Hepatocyte (in vitro differentiated cells): ENCODE measurements at places on chromosomes 1 and 21. TPM values are rescaled to one million over a fixed set of nuclear protein-coding genes. Genes with fewer than 3 reads are reported as not detected.
A peak's percentile ranks its signal among the peaks of the same experiment; 100 is the strongest.

- no peak overlapping the region for H3K4me3 ChIP-seq
- no peak overlapping the region for H3K27ac ChIP-seq
- DNase-seq, result no peak
- H3K36me3 ChIP-seq, result no peaks in the 10 kb centered on the region
- no peaks in the 10 kb centered on the region for H3K27me3 ChIP-seq
Observed at GRCh38 chr1:220076861-220077762, 12.5 kb downstream of the BPNT1 start.

DNA sequence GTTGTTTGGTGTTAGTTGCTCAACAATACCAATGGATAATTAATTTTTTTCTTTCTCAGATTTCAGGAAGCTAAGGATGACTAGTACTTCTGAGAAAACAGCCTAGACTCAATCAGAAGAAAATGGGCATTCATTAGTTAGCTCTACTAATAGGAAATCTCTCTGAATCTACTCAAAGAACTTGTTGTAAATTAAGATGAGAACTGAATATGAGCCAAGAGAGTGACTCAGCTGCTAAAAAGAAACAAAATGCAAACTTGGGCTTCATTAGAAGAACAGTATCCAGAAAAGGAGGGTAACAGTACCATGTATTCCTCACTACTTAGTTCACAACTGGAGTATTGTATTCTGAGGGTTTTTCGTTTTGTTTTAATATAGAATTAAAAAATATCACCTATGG is 12.5 kb downstream of the FOXJ3 start:
- no peak for DNase-seq
- no peaks in the 10 kb centered on the region for H3K36me3 ChIP-seq
- H3K4me1 ChIP-seq, result peaks cover 20% of the 10 kb centered on the region
- no peak overlapping the region for H3K4me3 ChIP-seq
- H3K27ac ChIP-seq, result no peak overlapping the region

GRCh38 chr1:112021263-112021662 is 31.8 kb upstream of the KCND3 start:
- no peaks in the 10 kb centered on the region for H3K36me3 ChIP-seq
- H3K27me3 ChIP-seq, result no peaks in the 10 kb centered on the region
- H3K27ac ChIP-seq, result no peak overlapping the region
- DNase-seq, result no peak
- H3K4me1 ChIP-seq, result no peaks in the 10 kb centered on the region

DNA sequence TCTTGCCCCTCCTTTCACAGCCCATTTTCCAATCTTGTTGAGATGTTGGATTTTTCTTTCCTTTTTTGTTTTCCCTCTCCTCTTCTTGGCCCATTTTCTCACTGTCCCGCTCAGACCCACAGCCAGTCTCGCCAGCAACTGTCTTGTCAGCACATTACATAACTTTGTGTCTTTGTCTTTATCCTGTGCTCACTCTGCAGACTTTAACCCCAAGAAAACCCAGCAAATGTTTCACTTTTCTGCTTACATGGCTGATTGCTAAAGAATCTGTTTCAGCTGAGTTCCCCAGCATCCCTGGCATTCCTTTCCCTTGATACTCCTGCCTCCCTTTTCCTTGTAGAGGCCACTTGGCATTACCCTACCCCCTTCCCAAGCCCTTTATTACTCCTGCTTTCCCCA is 74.6 kb downstream of the ZNF648 start:
- no peak overlapping the region for H3K27ac ChIP-seq
- H3K36me3 ChIP-seq, result no peaks in the 10 kb centered on the region
- no peaks in the 10 kb centered on the region for H3K27me3 ChIP-seq
- H3K4me3 ChIP-seq, result no peak overlapping the region

- H3K4me3 ChIP-seq, result no peak overlapping the region
- H3K4me1 ChIP-seq, result no peaks in the 10 kb centered on the region
- H3K27ac ChIP-seq, result no peak overlapping the region
Observed at GRCh38 chr1:93426181-93426580, 21.7 kb upstream of the FNBP1L start.

DNA sequence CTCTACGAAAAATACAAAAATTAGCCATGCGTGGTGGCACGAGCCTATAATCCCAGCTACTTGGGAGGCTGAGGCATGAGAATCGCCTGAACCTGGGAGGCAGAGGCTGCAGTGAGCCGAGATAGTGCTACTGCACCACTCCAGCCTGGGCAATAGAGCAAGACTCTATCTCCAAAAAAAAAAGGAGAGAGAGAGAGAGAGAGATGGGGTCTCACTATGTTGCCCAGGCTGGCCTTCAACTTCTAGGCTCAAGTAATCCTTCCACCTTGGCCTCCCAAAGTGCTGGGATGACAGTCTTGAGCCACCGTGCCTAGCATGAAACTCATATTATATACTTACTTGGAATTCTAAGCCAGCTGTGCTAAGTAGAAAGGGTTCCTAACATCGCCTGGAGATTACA is 29.7 kb downstream of the PSMB2 start:
- no peaks in the 10 kb centered on the region for H3K4me1 ChIP-seq
- no peak for DNase-seq
- no peaks in the 10 kb centered on the region for H3K27me3 ChIP-seq
- H3K36me3 ChIP-seq, result no peaks in the 10 kb centered on the region
- no peak overlapping the region for H3K27ac ChIP-seq
- H3K4me3 ChIP-seq, result no peak overlapping the region

GRCh38 chr1:99808391-99809115 is 41.6 kb upstream of the AGL start:
- H3K27ac ChIP-seq, result peak overlapping the region; percentile 46
- no peaks in the 10 kb centered on the region for H3K36me3 ChIP-seq

DNA sequence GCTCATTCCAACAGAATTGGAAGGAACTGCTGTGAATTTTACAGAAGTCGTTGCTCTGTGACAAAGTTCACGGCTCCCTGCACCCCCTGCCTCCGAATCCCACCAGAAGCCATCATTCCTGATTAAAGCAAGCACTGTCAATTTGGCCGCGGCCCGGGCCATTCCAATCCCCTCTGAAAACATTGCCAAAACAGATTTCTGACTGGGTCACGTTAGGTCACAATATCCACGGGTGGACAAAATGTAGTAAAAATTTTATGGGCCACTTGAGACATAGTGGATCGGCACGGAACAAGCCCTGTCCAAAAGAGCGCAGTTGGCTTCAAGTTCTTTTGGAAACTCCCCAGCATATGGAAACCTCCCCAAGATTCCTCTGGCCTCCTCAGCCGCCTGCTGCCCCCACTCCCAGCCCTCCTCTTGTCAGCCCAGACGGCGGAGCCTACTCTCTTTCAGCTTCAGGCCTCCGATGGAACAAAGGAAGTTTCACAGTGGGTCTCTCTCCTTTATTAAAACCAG is 67.2 kb upstream of the IFNAR2 start:
- H3K4me3 ChIP-seq, result no peak overlapping the region
- no peaks in the 10 kb centered on the region for H3K36me3 ChIP-seq
- no peak overlapping the region for H3K27ac ChIP-seq
- DNase-seq, result no peak

- no peaks in the 10 kb centered on the region for H3K27me3 ChIP-seq
- no peak overlapping the region for H3K27ac ChIP-seq
- H3K36me3 ChIP-seq, result no peaks in the 10 kb centered on the region
- H3K4me3 ChIP-seq, result no peak overlapping the region
- peaks cover 4% of the 10 kb centered on the region for H3K4me1 ChIP-seq
Observed at GRCh38 chr1:28161751-28162150, 14.7 kb downstream of the PTAFR start.

DNA sequence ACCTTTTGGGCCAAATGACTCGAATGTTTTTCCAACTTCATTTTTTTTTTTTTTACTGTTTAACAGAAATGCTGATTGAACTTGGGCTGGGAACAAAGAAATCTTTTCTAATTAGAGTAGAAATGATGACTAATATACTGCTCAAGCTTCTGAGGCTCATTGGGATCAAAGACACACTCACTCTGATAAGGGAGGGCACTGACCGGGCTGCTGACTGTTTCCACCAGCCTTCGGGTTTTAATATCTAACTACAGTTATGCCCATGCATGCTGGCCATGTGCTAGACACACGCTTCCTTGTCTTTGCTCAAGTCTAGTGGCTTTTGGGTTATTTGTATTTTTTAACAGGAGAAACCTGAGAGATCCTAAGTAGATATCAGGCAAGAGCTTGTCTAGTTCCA is 16.8 kb downstream of the ZBTB18 start:
- no peaks in the 10 kb centered on the region for H3K27me3 ChIP-seq
- H3K36me3 ChIP-seq, result no peaks in the 10 kb centered on the region
- H3K27ac ChIP-seq, result peak overlapping the region; percentile 35
- no peak overlapping the region for H3K4me3 ChIP-seq

DNA sequence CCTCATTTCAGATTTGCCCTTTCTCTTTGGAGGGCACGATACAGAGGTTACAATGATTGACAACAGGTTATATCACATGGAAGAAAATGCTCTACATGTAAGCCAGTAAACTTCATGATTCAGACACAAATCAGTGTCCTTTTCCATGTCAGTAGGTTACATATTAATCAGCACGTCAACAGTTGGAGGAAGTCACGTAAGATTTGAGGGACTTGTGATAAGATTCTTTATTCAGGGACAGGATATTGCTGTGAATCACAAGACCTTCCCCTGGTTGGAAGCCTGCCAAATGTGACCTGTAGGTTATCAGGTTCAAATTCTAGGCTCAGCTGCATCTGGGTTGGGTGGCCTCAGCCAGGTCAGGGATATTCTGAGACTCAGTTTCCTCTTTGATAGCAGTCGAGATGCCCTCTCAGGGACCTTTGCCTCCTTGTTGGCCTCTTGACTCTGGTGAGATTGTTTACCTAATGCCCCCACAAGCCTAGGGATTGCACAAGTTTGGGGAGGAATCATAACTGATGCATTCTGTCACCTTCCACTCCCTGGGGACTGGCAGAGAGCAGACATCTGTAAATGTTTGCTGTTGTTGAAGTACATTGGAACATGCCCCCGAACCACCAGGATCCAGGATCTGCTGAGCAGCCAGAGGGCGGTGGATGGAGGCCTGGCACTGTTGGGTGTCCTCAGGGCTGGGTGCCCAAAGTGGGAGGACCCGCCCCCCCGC is 31.9 kb downstream of the SERINC2 start:
- H3K36me3 ChIP-seq, result no peaks in the 10 kb centered on the region
- H3K27me3 ChIP-seq, result no peaks in the 10 kb centered on the region
- DNase-seq, result peak; percentile 91

DNA sequence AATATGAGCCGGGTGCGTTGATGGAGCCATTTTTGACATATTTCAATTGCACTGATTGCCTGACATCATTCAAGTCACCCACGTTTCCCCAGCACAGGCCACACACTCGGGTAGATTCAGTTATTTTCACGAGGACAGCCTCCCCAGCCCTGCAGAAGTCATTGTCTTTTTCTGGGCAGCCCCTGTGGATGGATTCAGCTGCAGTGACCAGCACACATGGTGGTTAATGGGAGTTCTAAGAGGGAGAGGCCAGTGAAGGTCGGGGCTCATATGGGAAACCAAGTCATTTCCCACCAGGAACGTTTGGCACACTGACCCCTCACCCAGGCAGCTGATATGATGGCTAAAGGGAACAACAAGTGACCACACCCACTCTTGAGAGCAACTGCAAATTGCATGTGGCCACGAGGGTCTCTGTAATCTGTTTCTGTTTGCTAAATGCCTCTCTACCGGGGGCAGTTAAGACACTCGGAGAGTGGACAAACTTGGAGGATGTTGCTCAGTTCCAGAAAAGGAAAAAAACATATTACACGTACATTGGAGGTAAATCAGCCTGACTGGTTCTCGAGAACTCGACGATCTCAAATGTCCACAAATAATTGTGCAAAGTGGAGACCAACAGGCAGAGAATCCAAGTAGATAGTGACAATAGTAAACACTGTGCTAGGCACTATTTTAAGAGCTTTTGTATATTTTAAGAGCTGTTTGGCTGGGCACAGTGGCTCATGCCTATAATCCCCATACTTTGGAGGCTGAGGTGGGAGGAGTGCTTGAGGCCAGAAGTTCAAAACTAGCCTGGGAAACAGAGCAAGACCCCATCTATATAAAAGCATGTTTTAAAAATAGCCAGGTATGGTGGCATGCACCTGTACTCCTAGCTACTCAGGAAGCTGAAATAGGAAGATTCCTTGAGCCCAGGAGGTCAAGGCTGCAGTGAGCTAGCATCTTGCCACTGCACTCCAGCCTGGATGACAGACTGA is 167.2 kb upstream of the IRF2BP2 start:
- peaks cover 5% of the 10 kb centered on the region for H3K4me1 ChIP-seq
- no peak overlapping the region for H3K4me3 ChIP-seq
- no peak overlapping the region for H3K27ac ChIP-seq
- DNase-seq, result peak; percentile 36
- no peaks in the 10 kb centered on the region for H3K27me3 ChIP-seq

- no peaks in the 10 kb centered on the region for H3K36me3 ChIP-seq
- no peaks in the 10 kb centered on the region for H3K27me3 ChIP-seq
- no peak overlapping the region for H3K27ac ChIP-seq
- no peaks in the 10 kb centered on the region for H3K4me1 ChIP-seq
- DNase-seq, result no peak
- no peak overlapping the region for H3K4me3 ChIP-seq
Observed at GRCh38 chr1:77139389-77139788, 79.8 kb downstream of the PIGK start.

GRCh38 chr21:44845418-44846223 is 27.8 kb upstream of the SUMO3 start:
- H3K4me3 ChIP-seq, result no peak overlapping the region
- peaks cover 4% of the 10 kb centered on the region for H3K36me3 ChIP-seq
- peaks cover 23% of the 10 kb centered on the region for H3K4me1 ChIP-seq

- H3K27me3 ChIP-seq, result no peaks in the 10 kb centered on the region
- H3K4me1 ChIP-seq, result no peaks in the 10 kb centered on the region
- DNase-seq, result no peak
- no peak overlapping the region for H3K4me3 ChIP-seq
- no peak overlapping the region for H3K27ac ChIP-seq
- no peaks in the 10 kb centered on the region for H3K36me3 ChIP-seq
Observed at GRCh38 chr1:228354390-228355320, 52.0 kb downstream of the TRIM11 start.

DNA sequence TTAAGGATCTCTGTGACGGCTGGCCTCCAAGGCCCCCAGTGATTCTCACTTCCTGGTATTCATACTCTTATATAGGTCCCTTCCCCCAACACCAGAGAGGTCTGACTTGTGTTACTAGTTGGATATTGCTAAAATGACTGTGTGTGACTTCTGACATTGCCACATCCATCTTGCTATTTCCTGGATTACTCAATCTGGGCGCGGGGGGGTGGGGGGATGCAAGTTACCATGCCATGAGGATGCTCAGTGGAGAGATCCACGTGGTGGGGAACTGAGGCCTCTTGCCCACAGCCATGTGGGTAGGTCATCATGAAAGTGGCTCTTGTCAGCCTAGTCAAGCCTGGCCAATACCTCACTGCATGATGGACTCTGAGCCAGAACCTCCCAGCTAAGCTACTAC is 117.0 kb downstream of the UBE2U start:
- no peak overlapping the region for H3K4me3 ChIP-seq
- no peaks in the 10 kb centered on the region for H3K27me3 ChIP-seq

ACTN2 gene
- 0.17 TPM in 1 of 2 replicates, not detected in the other for total RNA-seq

PROK1 gene
- total RNA-seq, result 8.8 and 9.6 TPM in 2 replicates

MYOG gene
- not detected in 2 replicates for total RNA-seq

ZNF695 gene
- 1.5 TPM in 2 replicates for total RNA-seq

LCE3D gene
- total RNA-seq, result not detected in 2 replicates

SYCP1 gene
- not detected in 2 replicates for total RNA-seq

KCND3 gene
- 2.4 and 2.7 TPM in 2 replicates for total RNA-seq

EPRS1 gene
- total RNA-seq, result 66.3 and 73.9 TPM in 2 replicates

ASPM gene
- total RNA-seq, result 7.6 and 8.2 TPM in 2 replicates

AMY1C gene
- not detected in 2 replicates for total RNA-seq

DCLRE1B gene
- total RNA-seq, result 6.0 and 6.6 TPM in 2 replicates
